ENCODE measurements at places on chromosomes 5 and 9. TPM values are rescaled to one million over a fixed set of nuclear protein-coding genes. Genes with fewer than 3 reads are reported as not detected.

Gene CENPK
- 66.1 TPM for polyA plus RNA-seq

Gene NRARP
- polyA plus RNA-seq, result 0.06 TPM

Gene IFNA14
- polyA plus RNA-seq, result not detected

Gene SLC9A3
- 2.6 TPM for polyA plus RNA-seq

Gene OR13C9
- not detected for polyA plus RNA-seq

Gene TRMT10B
- polyA plus RNA-seq, result 7.4 TPM

Gene TTC33
- 18.4 TPM for polyA plus RNA-seq

Gene PLAC8L1
- not detected for polyA plus RNA-seq

Gene KCTD16
- not detected for polyA plus RNA-seq

Gene WDR31
- polyA plus RNA-seq, result 1.7 TPM

Gene IL4
- polyA plus RNA-seq, result not detected

Gene CDKN2B
- 0.15 TPM for polyA plus RNA-seq

Gene CAAP1
- polyA plus RNA-seq, result 27.5 TPM

Gene LECT2
- not detected for polyA plus RNA-seq

Gene PIP5K1B
- polyA plus RNA-seq, result 8.5 TPM

Gene MYOT
- 1.4 TPM for polyA plus RNA-seq

Gene GRIN3A
- polyA plus RNA-seq, result 0.05 TPM

Gene EQTN
- not detected for polyA plus RNA-seq

Gene HRH2
- not detected for polyA plus RNA-seq

Gene CD180
- 1.5 TPM for polyA plus RNA-seq

Gene HABP4
- polyA plus RNA-seq, result 11.1 TPM

Gene SLC27A4
- polyA plus RNA-seq, result 9.4 TPM

Gene NXNL2
- not detected for polyA plus RNA-seq

Gene PCDHA11
- not detected for polyA plus RNA-seq

Gene SPINK6
- polyA plus RNA-seq, result not detected

Gene DMRT3
- not detected for polyA plus RNA-seq

Gene PIGO
- 23.3 TPM for polyA plus RNA-seq

Gene SH2D3C
- polyA plus RNA-seq, result 23.2 TPM

Gene BARX1
- polyA plus RNA-seq, result not detected

Gene IFNA2
- not detected for polyA plus RNA-seq

Gene SMARCA2
- 200 TPM for polyA plus RNA-seq

Gene SIL1
- 43.1 TPM for polyA plus RNA-seq

Gene PCDHB3
- polyA plus RNA-seq, result not detected

Gene NTRK2
- polyA plus RNA-seq, result 0.79 TPM

Gene LPAR1
- 6.6 TPM for polyA plus RNA-seq

Gene FGD3
- polyA plus RNA-seq, result 13.5 TPM

Gene PTGR1
- polyA plus RNA-seq, result 4.7 TPM

Gene SPOCK1
- polyA plus RNA-seq, result 0.27 TPM

Gene PCDHGB1
- 0.08 TPM for polyA plus RNA-seq

Gene C5orf52
- polyA plus RNA-seq, result not detected

Gene CCDC183
- 0.55 TPM for polyA plus RNA-seq

Gene MAP1B
- 0.88 TPM for polyA plus RNA-seq

Gene C9orf85
- 16.2 TPM for polyA plus RNA-seq

Gene SCGB3A2
- not detected for polyA plus RNA-seq

Gene MTMR12
- 14.0 TPM for polyA plus RNA-seq

Gene DBH
- not detected for polyA plus RNA-seq

Gene CCL28
- polyA plus RNA-seq, result 2.1 TPM

Gene TSPAN17
- 8.1 TPM for polyA plus RNA-seq

Gene CEL
- 0.07 TPM for polyA plus RNA-seq

Gene ANKRD18A
- polyA plus RNA-seq, result not detected

Gene SKP2
- polyA plus RNA-seq, result 50.8 TPM
